ENCODE measurements at places on chromosomes 13 and 19. TPM values are rescaled to one million over a fixed set of nuclear protein-coding genes. Genes with fewer than 3 reads are reported as not detected.

DNA sequence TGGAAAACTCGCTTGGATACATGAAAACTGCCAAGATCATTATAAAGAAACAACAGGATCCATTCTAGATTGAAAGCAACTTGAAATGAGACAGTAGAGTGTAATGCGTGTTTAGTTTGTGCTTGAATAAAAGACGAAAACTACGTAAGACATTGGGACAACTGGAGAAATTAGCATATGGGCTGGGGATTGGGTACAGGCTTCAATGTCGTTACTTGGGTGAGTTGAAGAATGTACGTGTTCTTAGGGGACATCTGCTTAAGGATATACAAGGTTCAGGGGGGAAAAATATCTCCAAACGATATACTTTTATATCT lies 471 bp upstream of the ERVK3-1 start:
- no peak for DNase-seq

- DNase-seq, result no peak
These were observed 152.9 kb downstream of the EFNB2 start for GRCh38 chr13:106382534-106382933.

DNA sequence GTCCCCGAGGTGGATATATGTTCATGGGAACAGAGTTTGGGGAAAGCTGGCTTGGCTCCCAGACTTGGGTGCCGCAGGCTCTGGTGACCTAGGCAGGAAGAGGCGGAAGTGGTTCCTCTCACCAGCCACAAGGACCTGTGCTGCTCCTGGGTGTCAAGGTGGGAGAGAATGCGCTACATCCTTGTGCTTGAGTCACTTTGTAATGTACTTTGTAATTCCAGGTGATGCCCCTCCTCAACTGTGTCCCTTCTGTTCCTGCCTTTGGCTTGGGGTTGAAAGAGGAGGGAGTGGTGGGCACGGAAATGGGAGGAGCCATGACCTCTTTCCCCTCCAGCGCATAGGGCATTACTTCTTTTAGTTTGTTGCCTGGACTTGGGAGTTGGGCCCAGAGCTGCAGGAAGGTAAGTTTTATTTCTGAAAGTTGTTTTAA lies 10.9 kb downstream of the GARRE1 start:
- DNase-seq, result no peak

- DNase-seq, result no peak
These were observed 47.4 kb downstream of the SOX1 start for GRCh38 chr13:112114391-112114790.

GRCh38 chr13:77360032-77360685 lies 33.3 kb upstream of the MYCBP2 start:
- DNase-seq, result no peak

DNA sequence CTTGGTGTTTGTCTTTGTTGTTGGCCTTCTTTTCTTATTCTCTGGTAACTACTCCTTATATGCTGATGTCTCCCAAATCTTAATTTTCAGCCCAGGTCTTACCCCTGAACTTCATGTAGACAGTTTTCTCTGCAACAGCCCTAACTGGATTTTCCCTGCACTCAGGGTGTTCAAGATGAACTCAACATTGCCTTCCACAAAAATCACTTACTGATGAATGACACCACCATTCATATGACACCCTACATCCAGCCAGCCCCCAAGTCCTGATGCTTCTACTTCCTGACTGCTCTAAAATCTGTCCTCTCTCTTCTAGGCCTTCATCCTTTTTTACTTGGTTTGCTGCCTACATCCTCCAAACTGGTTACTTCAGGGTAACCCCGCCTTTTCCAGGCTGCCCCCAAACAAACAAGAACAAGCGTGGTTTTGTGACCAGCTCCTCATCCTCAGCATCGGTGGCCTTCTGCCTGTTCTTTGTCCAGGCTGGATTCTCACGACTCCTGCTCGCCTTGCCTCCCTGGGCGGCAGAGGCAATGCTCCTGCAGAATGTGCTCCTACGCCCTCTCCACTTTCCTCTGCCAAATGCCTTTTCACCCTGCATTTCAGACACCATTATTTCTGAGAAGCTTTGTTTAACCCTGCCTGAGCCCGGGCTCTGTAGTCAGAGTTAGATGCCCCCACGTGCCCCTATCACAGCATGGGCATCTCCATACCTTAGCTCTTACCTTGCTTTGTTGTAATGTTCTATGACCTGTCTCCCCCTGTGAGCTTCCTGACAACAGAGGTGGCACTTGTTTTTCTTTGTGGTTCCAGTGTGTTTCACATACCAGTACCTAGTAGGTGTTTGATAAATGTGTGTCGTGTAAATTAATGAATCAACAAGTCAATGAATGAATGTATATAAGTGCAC lies 61.8 kb downstream of the WDFY2 start:
- no peak for DNase-seq

GRCh38 chr19:31976775-31977536 lies 368.5 kb upstream of the ZNF507 start:
- DNase-seq, result no peak

GRCh38 chr13:94400874-94401273 lies 78.6 kb downstream of the DCT start:
- DNase-seq, result no peak

DNA sequence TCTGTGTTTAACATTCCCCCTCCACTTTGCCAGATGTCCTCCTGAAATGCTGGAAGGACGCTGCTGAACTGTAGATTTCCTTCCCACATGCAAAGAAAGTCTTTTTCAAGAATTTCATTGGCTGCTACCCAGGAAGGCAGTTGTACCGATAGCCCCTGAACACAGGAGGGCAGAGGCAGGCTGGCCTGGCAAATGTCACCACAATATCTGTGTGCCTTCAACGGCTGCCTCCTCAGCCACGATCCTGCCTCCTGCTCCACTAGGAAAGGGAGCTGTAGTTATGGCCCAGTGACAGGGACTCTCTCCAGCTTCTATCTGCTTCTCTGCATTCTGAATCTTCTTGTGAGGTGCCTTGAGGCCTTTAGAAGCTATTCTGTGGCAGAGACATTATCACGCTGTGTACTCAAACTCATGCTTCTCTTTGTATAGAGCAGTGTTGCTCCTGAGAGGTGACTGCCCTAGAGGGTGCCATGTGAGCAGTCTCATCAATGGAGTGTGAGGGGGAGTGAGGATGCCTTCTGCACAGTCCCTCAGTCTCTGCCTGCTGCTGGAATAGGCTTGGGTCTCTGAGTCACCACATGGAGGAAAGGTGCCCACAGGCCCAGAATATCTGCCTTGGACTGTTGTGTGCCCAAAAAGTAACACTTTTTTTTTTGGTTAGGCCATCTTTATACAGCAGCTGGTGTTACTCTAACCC lies 279.8 kb downstream of the DNAJC15 start:
- DNase-seq, result peak; percentile 59

Gene SIGLEC12
- not detected for total RNA-seq

Gene CCDC61
- total RNA-seq, result 10.5 TPM

Gene SLC27A1
- total RNA-seq, result 6.3 TPM
